ENCODE measurements at places on chromosomes 12 and 14.

DNA sequence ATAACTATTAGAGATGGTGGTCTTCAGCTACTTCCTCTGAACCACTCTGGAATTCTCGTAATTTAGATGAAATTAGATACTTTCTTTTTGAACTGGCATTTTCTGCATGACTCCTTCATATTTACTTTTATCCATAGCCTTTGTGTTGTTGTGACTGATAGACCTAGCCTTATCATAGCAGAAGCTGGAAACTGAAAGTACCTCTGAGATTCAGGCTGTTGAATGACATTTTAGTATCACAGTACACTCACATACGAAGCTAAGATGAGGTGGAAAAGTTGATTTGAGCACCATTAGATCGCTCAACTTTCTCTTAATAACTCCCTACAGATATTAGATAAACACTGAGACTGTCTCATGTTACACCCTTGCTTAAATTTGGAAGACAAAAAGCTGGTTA is 525.1 kb upstream of the FBXO33 start:
- DNase-seq = no peak

- peak; percentile 26 for DNase-seq
Observed at GRCh38 chr12:108193917-108194316, 64.8 kb downstream of the WSCD2 start.

DNA sequence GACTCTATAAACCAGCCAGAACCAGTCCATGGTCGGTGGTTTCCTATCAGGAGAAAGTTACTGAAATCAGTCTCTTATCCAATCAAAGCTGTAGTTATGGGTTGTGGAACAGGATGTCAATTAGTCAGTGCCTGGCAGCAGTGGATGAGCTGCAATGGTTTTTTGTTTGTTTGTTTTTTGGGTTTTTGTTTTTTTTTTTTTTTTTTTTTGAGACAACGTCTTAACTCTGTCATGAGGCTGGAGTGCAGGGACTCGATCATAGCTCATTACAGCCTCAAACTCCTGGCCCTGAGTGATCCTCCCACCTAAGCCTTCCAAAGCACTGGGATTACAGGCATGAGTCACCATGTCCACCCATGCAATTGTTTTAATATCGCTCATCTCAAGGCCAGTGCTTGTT is 113.3 kb upstream of the CAND1 start:
- no peak for DNase-seq

GRCh38 chr12:905261-906031 is 44.0 kb downstream of the RAD52 start:
- DNase-seq = peak; percentile 60

GRCh38 chr12:107564946-107565345 is 120.7 kb upstream of the PWP1 start:
- DNase-seq = no peak

DNA sequence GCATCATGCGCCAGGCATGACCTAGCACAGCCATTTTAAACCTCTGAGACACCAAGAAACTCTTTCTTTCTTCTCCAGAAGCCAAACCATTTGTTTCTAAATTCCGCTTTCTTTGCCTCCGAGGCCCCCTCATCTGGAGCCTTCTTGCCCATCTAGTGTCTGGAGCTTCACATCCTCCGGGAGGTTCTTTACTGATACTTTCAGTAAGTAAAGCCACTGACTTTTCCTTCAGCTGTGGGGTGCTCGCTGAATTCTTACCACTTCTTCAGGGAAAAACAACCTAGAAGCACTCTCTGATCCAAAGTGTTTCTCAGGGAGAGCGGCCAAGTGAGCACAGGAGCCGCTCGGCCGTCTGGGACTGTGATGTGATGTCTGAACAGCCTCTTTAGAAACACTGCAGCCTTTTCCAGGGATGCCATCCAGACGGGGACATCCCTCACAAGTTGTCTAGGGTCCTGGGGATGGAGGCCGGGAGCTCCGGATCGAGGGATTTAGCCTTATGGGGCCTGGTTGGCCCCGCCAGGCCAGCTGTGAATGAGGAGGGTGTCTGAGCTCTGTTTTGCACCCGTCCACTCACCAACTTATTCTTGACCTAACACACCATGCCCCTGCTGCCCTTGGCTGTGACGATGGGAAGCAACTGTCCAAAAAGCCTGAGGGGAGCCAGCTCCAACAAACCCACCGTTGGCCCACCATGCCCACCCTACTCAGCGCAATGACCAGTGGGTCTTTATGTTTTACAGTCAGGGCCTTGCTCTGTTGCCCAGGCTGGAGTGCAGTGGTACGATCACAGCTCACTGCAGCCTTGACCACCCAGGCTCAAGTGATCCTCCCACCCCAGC is 160.6 kb downstream of the ZFP36L1 start:
- DNase-seq = no peak

DNA sequence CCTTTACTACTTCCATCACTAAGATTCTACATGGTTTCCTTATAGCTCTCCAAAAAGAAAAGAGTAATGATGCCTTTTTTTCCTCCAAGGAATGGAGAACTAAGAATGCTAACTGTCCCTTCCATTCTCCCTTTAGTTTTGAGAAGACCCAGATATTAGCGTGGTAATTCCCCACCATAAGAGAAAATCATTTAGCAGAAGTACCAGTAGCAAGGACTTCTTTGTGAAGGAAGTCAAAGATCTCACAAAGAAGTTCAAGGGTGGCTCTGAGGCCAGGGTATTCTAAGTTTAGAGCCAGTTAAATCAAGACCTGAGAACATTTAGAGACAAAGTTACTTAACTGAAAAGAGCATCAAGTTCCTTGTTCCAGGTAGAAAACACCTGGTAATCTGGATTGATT is 7.3 kb downstream of the USP15 start:
- DNase-seq = no peak

DNA sequence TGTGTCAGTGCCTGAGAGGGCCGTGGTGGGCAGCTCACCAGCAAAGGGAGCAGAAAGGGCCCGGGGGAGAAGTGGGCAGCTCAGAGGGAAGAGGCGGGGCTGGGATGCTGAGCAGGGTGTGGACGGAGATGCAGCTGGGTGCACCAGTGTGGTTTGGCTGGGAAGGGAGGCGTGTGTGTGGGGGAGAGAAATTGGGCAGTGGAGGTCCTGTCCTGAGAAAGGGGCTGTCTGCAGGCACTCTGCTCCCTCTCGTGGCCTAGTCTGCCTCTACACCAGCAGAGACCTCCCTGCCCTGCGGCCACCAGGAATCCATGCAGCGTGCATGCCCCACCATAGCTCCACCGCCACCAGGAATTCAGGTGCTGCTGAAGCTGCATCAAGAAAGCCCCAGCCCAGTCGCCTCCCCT is 6.4 kb downstream of the TMEM121 start:
- peak; percentile 39 for DNase-seq

Data from Kasumi-1 (cell line).